Tibial nerve (tissue), 4 donors: ENCODE measurements at places on chromosomes 3 and 15.
A peak's percentile ranks its signal among the peaks of the same experiment; 100 is the strongest.

DNA sequence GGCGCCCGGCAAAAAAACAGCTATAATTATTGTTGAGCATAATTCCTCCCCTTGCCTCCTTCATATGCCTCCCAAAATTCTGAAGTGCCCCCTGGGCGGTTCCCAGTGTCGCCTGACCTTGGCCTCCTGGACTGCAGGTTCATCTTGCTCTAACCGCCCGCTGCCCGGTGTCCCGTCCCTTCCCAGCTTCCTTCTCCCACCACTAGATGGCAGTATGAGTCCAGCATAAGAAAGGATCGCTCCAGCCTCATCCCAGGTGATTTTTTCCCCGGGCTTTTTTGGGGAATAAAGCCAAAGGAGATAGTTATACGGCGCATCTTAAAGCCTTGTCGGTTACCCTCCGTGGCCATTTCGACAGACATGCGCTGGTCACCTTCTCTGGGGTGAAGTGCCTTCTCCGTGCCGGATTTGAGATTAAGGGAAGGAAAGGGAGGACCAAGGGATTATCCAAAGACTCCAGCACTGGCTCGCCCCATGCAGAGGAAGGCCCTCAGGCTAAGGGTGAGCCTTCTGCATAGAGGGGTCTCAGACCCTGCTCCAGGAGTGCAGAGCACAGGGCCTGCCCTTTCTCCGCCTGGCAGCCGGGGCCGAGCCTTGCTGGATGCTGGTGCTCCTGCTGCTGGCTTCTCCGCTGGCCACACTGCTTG, 45.8 kb upstream of the TRA2B start:
- peaks cover 5% of the 10 kb centered on the region for H3K4me1 ChIP-seq
- no peaks in the 10 kb centered on the region for H3K36me3 ChIP-seq
- H3K27ac ChIP-seq: no peak overlapping the region
- H3K27me3 ChIP-seq: no peaks in the 10 kb centered on the region
- H3K4me3 ChIP-seq: no peak overlapping the region

DNA sequence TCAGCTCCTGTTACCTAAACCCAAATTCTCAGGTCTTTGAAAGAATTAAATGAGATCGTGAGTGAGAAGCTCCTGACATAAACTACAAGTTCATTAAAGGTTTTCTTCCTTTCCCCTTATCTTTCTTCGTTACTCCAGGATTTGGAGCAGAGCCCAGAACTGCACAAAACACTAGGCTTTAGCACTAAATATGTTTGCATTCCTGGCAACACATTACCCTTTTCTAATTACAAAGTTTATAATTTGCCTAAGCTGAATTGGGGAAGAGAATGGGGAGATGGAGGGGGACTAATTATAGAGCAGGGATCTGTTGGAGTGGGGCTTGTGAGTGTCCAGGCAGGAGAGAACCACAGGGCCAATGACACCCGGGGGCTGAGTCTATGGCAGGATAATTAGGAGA, 109.7 kb downstream of the SV2B start:
- no peaks in the 10 kb centered on the region for H3K4me1 ChIP-seq
- H3K27me3 ChIP-seq: no peaks in the 10 kb centered on the region
- no peak for DNase-seq
- no peak overlapping the region for H3K4me3 ChIP-seq
- H3K36me3 ChIP-seq: no peaks in the 10 kb centered on the region

DNA sequence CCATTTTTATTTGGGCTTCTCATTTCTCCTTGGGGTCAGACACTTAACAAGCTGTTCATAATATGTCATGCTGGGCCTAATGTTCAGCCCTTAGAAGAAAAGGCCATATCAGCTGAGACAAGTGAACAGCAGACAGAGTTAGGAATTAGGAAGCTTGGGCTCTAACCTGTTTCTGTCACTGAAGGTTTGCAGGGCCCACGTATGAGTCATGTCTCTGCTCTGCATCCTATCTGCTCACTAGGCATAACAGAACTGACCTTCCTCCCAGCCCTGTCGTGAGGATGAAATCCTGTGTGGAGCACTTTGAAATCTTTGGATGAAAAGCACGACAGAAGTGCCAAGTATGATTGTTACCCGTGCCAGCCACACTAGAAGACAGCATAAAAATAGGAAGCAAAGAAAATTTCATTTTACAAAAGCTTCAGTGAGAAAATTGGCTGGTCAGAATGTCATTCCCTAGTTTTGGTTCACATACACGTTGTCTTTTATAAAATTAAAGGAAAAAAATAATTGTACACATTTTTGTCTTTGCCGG, 26.5 kb upstream of the CD47 start:
- H3K36me3 ChIP-seq: no peaks in the 10 kb centered on the region
- no peak overlapping the region for H3K4me3 ChIP-seq
- no peak overlapping the region for H3K27ac ChIP-seq
- no peaks in the 10 kb centered on the region for H3K4me1 ChIP-seq
- no peak for DNase-seq

DNA sequence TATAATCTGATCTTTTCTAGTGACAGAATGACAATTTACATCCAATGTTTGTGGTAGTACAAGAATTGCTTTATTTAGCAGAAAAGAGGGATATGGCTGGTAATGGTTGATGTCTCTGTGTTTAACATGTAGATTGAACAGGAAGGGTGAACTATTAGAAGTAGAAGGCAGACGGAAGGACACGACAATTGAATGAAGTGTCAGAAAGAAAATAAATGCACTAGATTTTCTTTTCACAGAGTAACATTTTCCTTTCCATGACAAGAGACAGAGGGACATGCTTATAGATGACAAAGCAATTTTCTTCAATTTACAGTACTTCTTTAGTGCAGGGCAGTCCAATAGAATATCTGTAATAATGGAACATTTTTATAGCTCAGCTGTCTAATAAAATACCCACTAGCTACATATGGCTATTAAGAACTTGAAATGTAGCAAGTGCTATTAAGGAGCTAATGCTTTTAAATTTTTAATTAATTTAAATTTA, 48.9 kb upstream of the MBNL1 start:
- H3K27ac ChIP-seq: peak overlapping the region; percentile 25
- DNase-seq: no peak

GRCh38 chr15:77617476-77618230, 15.1 kb downstream of the LINGO1 start:
- H3K36me3 ChIP-seq: no peaks in the 10 kb centered on the region
- no peak overlapping the region for H3K4me3 ChIP-seq
- no peaks in the 10 kb centered on the region for H3K27me3 ChIP-seq
- no peaks in the 10 kb centered on the region for H3K4me1 ChIP-seq
- no peak overlapping the region for H3K27ac ChIP-seq
- DNase-seq: no peak
